ENCODE measurements at places on chromosomes 13 and 19. TPM values are rescaled to one million over a fixed set of nuclear protein-coding genes. Genes with fewer than 3 reads are reported as not detected.
A peak's percentile ranks its signal among the peaks of the same experiment; 100 is the strongest.

- peak; percentile 79 for DNase-seq
Measured at GRCh38 chr13:26184791-26185250, 37.3 kb downstream of the RNF6 start.

DNA sequence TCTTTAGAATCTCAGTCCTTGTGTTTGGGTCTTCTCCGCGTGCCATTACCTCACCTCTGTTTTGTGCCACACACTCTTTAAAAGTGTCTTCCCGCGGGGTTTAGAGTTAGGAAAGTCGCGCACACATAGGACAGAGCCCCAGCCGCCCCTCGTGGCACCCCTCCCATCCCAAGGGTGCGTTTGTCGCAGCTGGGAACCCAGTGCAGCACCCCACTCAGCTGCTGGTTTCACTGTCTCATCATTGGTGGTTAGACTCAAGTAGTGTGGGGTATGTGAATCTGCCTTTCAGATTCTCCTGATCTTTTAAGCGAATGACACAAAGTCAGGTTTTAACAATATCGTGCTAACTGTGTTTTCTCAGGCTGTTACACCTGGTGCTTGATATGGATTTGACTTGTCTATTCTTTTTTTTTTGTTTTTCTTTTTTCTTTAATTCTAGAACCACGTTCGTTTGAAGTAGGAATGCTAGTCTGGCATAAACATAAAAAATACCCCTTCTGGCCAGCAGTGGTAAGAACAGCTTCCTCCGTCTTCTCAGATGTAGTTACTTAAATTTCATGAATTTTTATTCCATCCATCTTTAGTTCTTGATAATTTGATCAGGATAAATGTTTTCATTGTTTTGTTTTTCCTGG, 19.5 kb upstream of the NDUFS7 start:
- DNase-seq = no peak

- no peak for DNase-seq
Measured at GRCh38 chr13:101451641-101452040, 834 bp upstream of the ITGBL1 start.

- no peak for DNase-seq
Measured at GRCh38 chr13:49998714-49999624, 2.1 kb downstream of the TRIM13 start.

NHLRC3 gene
- total RNA-seq = 17.4 TPM

KCTD4 gene
- total RNA-seq = not detected

GRCh38 chr19:13284929-13285928, 135.0 kb downstream of the IER2 start:
- DNase-seq = no peak

USHBP1 gene
- total RNA-seq = not detected

DNA sequence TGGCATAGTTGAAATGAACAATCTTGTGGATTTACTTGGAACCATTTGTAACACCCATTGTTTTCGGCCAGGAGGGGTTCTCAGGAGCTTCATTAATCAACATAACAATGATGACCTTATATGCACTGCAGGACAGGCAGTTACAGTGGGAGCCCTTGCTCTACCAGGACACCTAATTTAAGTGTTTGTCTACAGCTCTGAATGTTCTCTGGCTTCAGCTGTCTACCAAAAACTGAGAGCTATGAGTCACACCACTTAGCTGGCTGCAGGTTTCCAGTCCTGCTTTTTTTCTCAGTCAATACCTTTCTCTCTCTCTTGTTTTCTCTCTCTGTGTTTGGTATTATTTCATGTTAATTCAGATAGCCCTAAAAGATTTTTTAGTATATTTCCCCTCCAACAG, 105.4 kb upstream of the MBNL2 start:
- no peak for DNase-seq

GRCh38 chr13:48255954-48256353, 22.9 kb downstream of the ITM2B start:
- DNase-seq = no peak

ZNF653 gene
- total RNA-seq = 16.4 TPM

- DNase-seq = no peak
Measured at GRCh38 chr13:62358646-62358932, 942.9 kb upstream of the PCDH20 start.

DNA sequence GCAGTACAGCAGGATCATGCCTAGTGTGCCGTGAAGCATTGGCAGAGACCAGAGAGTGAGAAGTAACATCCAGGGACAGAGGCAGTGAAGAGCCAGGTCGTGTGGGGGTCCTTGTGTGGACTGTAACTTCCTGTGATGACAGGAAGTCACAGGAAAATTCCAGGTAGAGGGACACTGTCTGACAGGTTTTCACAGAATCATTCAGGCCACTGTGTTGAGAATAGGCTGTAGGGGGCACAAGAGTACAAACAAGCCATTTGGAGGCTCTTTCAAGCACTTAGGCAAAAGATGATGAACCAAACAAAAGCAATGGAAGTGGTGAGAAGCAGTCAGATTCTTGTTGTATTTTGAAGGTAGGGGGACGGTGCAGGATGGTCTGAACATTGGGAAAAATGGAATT, 46.4 kb downstream of the N4BP2L1 start:
- peak; percentile 24 for DNase-seq

CYSLTR2 gene
- not detected for total RNA-seq

GRCh38 chr13:99074693-99075092, 96.8 kb upstream of the DOCK9 start:
- DNase-seq = no peak

GRCh38 chr13:102609696-102610095, 12.9 kb downstream of the TPP2 start:
- DNase-seq = no peak

FXYD5 gene
- total RNA-seq = 13.6 TPM

KCNJ14 gene
- total RNA-seq = 6.5 TPM

GRCh38 chr13:100106005-100106404, 17.1 kb downstream of the PCCA start:
- no peak for DNase-seq

GRCh38 chr13:51618626-51619025, 34.4 kb downstream of the WDFY2 start:
- no peak for DNase-seq

DNA sequence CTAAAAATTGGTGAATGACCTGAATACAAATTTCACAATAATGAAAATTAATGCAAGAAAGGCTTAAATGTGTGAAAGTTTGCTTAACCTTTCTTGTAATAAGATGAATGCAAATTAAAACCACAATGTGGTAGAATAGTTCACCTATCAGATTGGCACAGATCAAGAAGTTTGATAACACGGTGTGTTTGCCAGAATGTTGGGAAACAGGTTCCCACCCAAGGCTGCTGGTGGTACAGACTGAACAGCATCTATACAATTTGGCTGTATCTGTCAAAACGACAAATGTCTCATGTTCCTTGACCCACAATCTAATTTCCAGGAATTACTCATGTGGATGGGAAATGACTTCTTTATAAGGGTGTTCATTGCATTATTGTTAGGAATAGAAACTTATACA, 8.6 kb upstream of the IRS2 start:
- no peak for DNase-seq

SPACA4 gene
- total RNA-seq = not detected

MCF2L gene
- total RNA-seq = 7.0 TPM

CCDC61 gene
- total RNA-seq = 16.5 TPM

C19orf33 gene
- not detected for total RNA-seq

LAIR2 gene
- not detected for total RNA-seq

GRCh38 chr13:103097366-103097928, 31.2 kb upstream of the SLC10A2 start:
- DNase-seq = no peak

DNA sequence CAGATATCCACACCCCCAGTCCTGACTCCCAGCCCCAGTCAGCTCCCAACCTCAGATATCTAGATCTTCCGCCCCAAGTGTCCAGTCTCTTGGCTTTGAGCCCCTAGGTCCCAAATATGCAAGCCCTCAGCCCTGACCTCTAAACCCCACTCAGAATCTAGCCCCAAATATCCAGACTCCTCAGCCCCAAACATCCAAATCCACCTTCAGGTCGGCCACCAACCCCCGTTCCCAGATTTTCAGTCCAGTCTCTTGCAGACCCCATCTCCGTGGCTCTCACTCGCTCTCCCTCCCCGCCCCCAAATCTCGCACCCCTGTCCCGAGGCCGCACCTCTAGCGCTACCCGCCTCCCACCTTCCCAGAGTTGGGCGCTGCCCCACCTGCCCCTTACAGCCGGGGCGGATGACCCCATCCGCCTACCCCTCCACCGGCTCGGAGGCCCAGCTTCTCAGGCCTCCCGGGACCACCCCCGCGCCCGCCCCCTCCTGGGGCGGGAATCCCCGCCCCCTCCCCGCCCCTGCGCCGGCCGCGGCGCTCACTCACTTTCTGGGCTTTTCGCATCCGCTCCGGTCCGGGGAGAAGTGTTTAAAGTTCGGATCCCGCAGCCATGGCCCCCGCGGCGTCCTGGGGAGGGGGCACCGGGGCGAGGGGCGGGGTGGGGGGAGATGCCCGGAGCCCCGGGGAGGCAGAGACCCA, 604 bp downstream of the ERFL start:
- DNase-seq = no peak

- no peak for DNase-seq
Measured at GRCh38 chr19:6976197-6976596, 45.0 kb downstream of the MBD3L2B start.

PIBF1 gene
- 28.2 TPM for total RNA-seq

- DNase-seq = no peak
Measured at GRCh38 chr13:73224703-73225102, 165.9 kb downstream of the KLF5 start.

DNA sequence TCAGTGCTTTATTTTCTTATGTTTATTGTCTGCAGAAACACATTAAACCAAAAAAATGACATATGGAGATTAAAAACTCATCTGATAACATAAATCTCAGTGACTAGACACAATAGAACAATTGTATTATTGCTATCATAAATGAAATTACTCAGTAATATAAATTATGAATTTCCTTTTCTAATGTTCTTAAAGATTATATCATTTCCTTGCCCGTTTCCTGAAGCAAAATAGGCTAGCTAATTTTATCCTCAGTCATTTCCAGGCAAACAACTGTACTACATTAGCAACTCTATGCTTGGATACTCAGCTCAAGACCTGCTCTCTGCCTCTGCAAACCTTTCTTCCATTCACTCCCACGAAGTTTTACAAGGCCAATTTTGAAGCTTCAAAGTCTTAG, 61.2 kb downstream of the RFC3 start:
- DNase-seq = peak; percentile 70

GRCh38 chr19:5334824-5335500, 5.7 kb downstream of the PTPRS start:
- DNase-seq = no peak

ZNF492 gene
- not detected for total RNA-seq

GRCh38 chr19:17347877-17348276, 10.5 kb downstream of the GTPBP3 start:
- no peak for DNase-seq

ZNF524 gene
- 7.5 TPM for total RNA-seq
